ENCODE measurements at places on chromosomes 16 and 17.

DNA sequence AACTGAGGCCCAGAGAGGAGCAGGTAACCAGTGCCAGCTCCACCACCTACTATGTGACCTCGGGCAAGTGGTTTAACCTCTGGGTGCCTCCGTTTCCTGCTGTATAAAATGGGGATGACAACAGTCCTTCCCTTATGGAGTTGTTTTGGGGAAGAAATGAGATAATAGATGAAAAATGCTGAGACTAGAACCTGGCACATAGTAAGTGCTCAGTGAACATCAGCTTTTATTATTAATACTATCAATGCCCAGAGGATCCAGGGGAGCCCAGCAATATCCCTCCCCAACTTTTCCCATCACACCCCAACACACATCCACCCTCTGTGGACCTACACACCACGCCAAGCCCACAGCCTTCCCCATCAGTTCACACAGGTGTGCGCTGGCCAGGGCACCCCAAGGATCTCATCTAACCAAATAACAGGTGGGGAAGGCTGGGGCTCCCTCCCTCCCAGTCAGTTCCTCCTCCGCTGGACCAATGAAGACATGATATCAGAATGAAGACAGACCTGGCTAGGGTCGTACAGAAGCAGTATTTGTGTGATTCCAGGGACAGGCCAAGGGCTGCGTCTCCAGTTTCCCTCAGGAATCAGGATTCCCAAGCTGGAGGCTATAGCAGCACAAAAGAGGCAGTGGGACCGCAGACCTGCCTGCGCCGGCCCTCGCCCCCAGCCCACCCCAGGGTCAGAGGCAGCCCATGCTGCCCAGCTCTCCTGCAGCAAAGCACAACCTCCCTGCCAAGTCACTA, 1.8 kb downstream of the ATP2A3 start:
- DNase-seq = no peak

DNA sequence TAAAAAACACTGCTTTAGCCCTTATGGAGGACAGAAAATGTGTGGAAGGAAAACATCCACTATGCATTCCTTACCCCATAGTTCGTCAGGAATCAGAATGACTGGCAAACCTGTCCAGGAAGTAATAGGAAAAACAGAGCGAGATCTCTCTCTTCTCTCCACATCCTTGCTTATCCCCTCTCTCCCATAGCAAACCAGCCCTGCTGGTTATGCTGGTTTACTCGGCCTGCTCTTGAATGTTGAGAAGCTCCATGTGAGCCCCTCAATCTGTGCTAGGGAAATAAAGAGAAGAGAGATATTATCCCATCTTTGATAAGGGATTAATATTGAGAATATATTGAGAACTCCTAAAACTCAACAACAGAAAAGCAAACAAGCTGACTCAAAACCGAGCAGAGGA, 402.8 kb upstream of the RBFOX1 start:
- no peak for DNase-seq

GRCh38 chr17:71395901-71396300, 724.9 kb upstream of the SOX9 start:
- no peak for DNase-seq

- DNase-seq = no peak
These were observed 14.7 kb downstream of the TMEM11 start for GRCh38 chr17:21199311-21199710.

DNA sequence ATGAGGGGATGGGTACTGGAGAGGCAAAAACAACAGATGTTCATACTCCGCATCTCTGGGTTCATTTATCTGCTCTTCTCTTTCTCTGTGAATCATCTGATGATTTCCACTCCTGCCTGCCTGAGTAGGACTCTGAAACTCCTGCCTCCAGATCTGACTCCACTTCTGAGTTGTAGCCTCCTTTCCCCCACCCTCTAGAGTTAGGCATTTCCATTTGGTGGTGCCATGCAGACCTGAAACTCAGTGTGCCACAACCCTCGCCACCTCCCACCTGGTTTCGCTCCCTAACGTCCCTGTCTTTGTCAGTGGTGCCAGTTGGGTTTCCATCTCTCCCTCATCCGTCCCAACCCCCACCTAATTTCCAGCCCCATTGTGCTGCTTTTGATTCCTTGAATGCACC, 126.2 kb downstream of the PRKCB start:
- no peak for DNase-seq

DNA sequence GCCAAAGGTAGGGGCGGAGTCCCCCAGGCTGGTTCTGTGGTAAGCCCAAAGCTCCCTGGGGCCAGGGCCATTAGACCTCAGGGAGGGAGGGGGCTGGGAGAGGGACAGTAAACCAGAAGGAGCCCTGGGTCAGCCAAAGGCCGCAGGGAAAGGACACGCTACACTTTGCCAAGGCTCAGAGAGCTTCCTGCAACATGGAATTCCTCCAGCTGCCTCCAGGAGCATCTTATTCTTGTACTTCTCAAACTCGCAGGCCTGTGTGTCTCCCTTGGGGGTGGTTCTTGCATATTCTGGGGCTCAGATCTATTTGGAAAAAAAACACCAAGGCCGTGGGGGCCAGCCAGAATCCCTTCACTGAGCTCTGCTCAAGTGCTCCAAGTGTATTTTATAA, 25.1 kb downstream of the AKAP1 start:
- DNase-seq = no peak

DNA sequence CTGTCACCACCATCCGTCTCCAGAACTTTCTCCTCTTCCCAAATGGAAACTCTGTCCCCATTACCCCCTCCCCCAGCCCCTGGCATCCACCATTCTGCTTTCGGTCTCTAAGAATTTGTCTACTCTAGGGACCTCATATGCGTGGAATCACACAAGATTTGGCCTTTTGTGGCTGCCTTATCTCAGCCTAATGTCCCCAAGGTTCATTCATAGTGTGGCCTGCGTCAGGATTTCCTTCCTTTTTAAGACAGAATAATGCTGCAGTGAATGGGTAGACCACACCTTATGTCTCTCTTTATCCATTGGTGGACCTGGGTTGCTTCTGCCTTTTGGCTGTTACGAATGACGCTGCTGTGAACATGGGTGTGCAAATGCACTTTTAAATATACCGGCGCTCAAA, 139.7 kb upstream of the PLCG2 start:
- no peak for DNase-seq

DNA sequence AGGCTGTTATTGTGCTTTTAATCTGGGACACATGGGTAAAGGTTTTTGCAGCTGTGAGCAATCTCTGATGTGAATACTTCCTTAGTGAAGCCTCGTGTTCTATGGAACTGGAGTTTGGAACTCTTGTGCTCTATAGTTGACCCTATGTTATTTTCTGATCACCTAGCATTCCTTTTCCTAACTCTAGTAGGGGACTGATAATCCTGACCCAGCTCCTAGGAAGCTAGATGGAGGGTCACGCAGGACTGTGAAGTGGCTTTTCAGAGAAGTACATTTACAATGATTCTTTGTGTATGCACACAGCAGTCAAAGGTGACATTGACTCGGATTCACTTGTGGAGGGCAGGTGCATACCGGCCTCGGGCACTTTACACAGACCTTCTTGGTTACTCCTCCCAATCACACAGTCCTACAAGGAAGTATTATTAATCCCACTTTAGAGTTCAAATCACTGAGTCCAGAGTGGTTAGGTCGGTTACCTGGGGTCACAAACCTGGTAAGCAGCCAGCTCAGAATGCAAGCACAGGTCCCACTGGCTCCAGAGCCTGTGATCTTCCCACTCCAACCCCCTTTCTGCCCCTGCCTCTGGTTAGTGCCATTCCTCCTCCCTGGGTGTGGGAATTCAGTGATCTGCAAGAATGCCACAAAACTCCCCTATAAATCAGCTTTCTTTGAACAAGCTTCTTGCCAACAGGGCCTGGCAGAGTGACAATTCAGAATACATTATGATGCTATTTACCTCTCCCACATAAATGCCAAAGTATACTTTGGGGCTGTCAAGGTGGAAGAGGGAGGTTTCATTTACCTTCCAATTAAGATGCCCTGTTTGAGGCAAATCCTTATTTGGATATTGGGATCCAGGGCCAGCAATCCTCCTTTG, 7.1 kb downstream of the CHD9NB start:
- no peak for DNase-seq

- no peak for DNase-seq
These were observed 586.4 kb downstream of the MAF start for GRCh38 chr16:79013930-79014660.
